ENCODE measurements at places on chromosomes 1 and 21.

GRCh38 chr1:85148524-85149250 is 52.1 kb downstream of the SYDE2 start:
- no peak for DNase-seq

GRCh38 chr1:212287261-212287895 is 2.2 kb downstream of the PPP2R5A start:
- DNase-seq: no peak

GRCh38 chr1:246591504-246591903 is 25.2 kb downstream of the CNST start:
- no peak for DNase-seq

DNA sequence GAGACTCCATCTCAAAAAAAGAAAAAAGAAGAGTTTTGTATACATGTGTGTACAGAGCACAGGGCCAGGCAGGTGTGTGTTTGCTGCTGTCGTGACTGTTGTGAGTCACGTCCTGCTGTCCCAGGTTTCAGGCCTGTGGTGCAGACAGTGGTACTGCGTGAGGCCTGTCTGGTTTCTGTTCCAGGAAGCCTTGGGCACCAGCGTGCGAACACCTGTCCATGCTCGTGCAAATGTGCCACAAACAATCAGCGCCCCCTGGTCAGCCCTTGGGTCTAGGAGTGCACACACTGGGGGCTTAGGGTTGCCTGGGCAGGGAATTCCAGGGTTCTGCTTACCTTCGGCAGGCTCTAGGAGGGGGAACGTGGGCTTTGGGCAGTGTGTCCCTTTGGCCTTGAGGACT is 16.9 kb downstream of the GPR157 start:
- DNase-seq: no peak

DNA sequence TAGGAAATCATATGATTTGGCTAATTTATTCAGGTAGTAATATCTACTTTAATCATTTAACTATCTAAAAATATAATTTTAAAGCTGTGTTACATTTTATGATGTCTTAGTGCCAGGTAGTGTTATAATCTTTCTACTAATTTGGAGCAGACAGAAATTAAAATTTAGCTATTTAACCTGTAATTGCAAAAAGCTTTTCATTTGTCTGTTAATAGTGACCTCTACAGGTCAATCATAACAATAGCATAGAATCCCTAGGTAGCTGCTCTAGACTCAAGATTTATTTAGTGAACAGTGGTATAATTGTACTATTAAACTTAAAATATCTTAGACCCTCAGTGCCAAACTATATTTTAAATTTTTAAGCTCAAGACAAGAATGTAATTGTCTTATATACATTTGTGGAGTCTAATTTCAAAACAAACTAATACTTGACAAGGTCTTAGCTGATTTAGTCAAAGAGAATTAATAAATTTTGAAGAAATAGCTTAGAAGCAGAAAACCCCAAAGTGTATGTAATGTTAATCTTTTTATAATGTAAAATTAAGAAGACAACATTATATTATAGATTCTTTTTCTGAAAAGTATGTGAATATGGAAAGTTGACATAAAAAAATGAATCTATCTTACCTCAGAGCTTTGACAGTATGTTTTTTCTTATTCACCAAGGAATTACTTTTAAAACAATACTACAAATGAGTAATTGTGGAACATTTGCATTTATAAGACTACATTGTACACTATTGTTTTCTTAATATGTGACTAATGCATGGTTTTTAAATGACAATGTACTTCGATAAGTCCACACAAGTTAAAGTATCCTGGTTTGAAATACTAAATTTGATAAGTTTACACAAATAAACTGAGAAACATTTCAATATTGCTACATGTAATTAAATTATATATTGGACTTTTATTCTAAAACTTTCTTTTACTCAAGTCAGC is 64.1 kb upstream of the RNPC3 start:
- no peak for DNase-seq

DNA sequence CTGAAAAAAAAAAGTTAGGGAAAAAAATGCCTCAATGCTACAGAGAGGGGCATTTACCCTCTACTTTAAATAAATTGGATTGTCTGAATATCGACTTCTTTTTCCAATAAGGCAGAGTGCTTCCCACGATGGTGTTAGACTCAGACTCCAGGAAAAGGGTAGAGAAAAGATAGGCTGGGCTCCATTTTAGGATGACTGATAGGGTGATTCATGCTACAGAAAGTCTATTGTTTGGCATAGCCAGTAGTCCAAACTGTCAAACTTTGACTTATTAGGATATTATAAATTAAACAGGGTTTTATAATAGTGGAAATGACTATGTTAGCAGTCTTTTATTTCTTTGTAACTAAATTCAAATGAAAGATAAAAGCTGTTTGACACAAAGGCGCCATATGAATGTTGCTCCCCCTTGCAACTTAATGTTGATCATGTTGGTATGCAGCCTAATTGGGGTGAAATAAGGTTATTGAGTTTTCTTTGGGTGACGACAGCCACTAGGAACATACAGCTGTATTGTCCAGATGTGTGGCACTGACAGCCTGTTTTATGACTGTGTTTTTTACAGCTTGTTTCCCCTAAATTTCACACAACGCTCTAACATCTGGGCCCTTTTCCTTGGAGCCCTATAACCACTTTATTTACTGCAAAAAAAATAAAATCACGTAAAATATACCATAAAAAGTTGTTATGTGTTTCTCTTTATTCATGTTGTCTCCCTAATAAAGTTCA is 69.3 kb downstream of the SPAG17 start:
- no peak for DNase-seq

Measured in CD4-positive, alpha-beta T cell treated with Interleukin-1 beta for 1 hour (primary cell).